Calu3 (cell line): ENCODE measurements at places on chromosomes 1 and 21.
A peak's percentile ranks its signal among the peaks of the same experiment; 100 is the strongest.

GRCh38 chr1:160429702-160430535 is 29.6 kb downstream of the VANGL2 start:
- H3K27me3 ChIP-seq: peaks cover 29% of the 10 kb centered on the region
- H3K4me1 ChIP-seq: no peaks in the 10 kb centered on the region
- H3K27ac ChIP-seq: no peak overlapping the region

- no peaks in the 10 kb centered on the region for H3K27me3 ChIP-seq
- no peak overlapping the region for H3K27ac ChIP-seq
- DNase-seq: no peak
- H3K4me3 ChIP-seq: no peak overlapping the region
Measured at GRCh38 chr1:238319957-238320356, 429.2 kb upstream of the ZP4 start.

GRCh38 chr1:150162862-150163706 is 13.4 kb downstream of the PLEKHO1 start:
- peak overlapping the region; percentile 30 for H3K27ac ChIP-seq
- peaks cover 26% of the 10 kb centered on the region for H3K27me3 ChIP-seq
- peak overlapping the region; percentile 27 for H3K4me3 ChIP-seq
- peaks cover 8% of the 10 kb centered on the region for H3K4me1 ChIP-seq
- DNase-seq: peak; percentile 61
- H3K36me3 ChIP-seq: no peaks in the 10 kb centered on the region

DNA sequence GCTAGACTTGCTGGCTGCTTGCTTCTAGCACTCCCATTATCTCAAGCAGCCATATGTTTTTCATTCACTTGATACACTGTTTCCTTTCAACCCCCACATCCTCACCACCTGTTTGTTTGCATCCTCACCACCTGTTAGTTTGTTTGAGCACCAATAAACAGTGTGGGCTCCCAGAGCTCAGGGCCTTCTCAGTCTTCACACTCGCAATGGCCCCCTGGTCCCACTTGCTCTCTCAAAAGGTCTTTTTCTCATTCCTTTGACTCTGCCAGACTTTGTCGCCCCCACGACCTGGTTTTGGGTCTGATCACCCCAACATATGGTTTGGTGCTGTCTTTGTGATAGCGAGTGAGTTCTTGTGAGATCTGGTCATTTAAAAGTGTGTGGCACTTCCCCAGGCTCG is 6.2 kb upstream of the PADI4 start:
- no peak overlapping the region for H3K4me3 ChIP-seq
- H3K27me3 ChIP-seq: peaks cover 17% of the 10 kb centered on the region
- no peak overlapping the region for H3K27ac ChIP-seq

- H3K36me3 ChIP-seq: peaks cover 79% of the 10 kb centered on the region
- H3K27ac ChIP-seq: peak overlapping the region; percentile 97
- peak overlapping the region; percentile 89 for H3K4me3 ChIP-seq
- H3K4me1 ChIP-seq: peaks cover 83% of the 10 kb centered on the region
Measured at GRCh38 chr1:209651138-209651587, 1.1 kb downstream of the LAMB3 start.

- peaks cover 32% of the 10 kb centered on the region for H3K36me3 ChIP-seq
- peak overlapping the region; percentile 100 for H3K4me3 ChIP-seq
- H3K4me1 ChIP-seq: peaks cover 13% of the 10 kb centered on the region
- H3K27ac ChIP-seq: peak overlapping the region; percentile 73
- DNase-seq: peak; percentile 48
- no peaks in the 10 kb centered on the region for H3K27me3 ChIP-seq
Measured at GRCh38 chr1:184753608-184754475, 816 bp downstream of the EDEM3 start.

DNA sequence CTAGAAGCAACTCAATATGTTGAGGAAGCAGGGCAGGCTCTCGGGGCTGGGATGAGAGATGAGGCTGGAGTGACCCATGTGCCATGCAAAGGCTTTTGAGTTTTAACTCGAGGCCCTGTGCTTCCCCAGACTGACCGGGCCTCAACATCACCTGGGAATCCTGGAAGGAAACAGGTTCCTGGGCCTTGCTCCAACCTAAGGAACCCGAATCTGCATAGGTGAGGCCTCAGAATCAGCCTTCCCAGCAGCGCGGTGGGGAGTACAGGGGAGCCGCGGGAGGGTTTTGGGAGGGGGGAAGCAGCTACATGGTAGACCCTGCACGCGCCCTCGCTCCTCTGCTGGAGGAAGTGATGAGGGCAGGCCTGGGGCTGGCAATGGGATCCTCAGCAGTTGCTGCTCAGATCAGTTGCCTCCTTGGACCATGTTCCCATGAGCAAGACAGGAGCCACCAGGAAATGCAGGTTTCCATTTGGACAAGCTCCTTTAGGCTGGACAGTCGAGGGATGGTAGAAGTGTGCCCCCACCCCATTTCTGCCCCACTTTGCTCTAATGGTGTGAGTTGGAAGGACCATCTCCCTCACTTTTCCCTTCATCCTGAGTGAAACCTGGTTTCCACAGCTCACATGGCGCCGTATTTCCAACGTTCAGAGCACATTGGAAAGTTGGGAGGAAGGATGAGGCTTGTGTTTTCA is 4.5 kb upstream of the KIAA1614 start:
- H3K27me3 ChIP-seq: peaks cover 17% of the 10 kb centered on the region
- DNase-seq: no peak
- peaks cover 17% of the 10 kb centered on the region for H3K4me1 ChIP-seq
- H3K27ac ChIP-seq: no peak overlapping the region

DNA sequence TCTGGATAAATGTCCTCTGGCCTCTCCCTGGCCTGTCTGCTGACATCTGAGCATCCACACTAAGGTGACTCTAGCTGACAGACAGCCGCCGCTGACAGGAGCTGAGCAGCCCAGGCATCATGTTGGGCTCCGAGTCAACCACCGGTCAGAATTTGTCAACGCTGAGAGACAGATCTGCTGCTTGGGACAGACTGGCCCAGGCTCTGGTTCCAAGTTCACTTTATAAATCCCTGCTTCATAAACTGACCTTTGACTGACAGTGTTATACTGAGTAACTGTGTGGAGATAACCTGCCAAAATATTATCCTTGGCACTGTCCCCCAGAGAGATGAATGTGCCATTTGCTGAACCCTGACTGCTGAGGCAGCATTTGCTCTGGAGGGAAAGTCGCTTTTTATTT is 616.7 kb downstream of the NPHP4 start:
- no peaks in the 10 kb centered on the region for H3K27me3 ChIP-seq
- H3K27ac ChIP-seq: no peak overlapping the region
- H3K4me3 ChIP-seq: no peak overlapping the region
- no peaks in the 10 kb centered on the region for H3K4me1 ChIP-seq
- no peaks in the 10 kb centered on the region for H3K36me3 ChIP-seq

DNA sequence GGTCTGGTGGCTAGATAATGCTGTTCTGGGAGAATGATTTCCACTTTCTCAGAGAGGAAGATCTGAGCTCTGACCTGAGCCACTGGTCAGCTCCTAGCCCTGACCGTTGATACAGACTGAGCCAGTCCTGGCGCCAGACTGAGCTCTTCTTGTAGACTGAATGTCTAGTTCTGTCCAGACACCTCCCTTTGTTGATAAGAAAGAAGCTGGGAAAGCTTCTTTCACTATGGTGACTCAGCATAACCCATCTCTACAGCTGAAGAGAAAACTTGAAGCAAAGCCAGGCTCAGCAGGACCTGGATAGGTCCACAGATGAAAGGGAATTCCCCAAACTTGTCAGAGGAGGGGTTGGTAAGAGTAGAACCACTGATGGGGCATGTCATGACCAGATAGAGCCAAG is 9.9 kb upstream of the TRABD2B start:
- no peak for DNase-seq
- H3K27me3 ChIP-seq: peaks cover 6% of the 10 kb centered on the region

DNA sequence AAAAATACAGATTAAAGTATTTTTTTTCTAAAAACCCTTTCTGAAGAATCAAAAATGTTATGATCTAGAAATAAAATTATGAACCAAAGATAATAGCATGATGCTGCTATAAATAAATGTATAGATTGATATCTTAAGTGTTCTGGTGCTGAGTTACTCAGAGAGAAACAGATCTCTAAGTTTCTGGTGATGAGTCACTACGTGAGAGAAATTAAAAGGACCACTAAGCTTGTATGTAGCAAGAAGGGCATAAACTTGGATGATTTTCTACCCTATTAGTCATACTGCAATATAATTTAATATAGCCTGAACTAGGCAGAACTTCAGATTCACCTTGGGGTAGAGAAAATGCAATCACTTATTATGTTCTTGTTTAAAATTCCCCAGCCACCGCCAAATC is 514.8 kb downstream of the AMY1C start:
- no peaks in the 10 kb centered on the region for H3K36me3 ChIP-seq
- H3K27me3 ChIP-seq: no peaks in the 10 kb centered on the region
- no peak overlapping the region for H3K4me3 ChIP-seq
- no peak for DNase-seq

DNA sequence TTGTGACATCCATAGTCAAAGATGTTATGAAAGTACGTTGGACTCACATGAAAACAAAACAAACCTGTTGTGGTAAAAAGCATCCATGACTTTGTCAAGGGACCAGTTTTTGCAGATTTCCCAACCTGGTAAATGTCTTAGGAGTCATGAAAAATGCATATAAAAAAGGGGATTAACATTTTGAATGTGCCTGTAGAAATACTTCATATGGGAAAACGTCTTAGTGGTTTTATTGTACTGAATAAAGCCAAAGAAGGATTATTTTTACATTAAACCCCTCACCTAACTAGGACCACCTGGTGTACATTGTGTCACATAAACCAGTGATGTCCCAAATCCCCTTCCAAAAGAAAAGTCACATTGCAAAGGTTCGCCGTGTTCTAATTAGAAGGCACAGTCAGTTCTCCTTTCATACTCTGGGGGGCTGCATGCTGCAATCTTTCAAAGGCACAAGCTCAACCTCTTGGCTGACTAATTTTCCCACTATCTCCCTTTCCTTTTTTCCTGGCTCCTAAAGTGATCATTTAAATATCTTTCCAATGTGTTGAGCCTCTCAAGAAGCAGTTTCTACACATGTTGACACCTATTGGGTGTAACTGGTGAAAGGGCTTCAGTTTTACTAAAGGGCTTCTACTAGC is 119.8 kb upstream of the SPAG17 start:
- no peaks in the 10 kb centered on the region for H3K36me3 ChIP-seq
- no peak overlapping the region for H3K4me3 ChIP-seq
- no peak overlapping the region for H3K27ac ChIP-seq
- no peaks in the 10 kb centered on the region for H3K4me1 ChIP-seq
- no peaks in the 10 kb centered on the region for H3K27me3 ChIP-seq

DNA sequence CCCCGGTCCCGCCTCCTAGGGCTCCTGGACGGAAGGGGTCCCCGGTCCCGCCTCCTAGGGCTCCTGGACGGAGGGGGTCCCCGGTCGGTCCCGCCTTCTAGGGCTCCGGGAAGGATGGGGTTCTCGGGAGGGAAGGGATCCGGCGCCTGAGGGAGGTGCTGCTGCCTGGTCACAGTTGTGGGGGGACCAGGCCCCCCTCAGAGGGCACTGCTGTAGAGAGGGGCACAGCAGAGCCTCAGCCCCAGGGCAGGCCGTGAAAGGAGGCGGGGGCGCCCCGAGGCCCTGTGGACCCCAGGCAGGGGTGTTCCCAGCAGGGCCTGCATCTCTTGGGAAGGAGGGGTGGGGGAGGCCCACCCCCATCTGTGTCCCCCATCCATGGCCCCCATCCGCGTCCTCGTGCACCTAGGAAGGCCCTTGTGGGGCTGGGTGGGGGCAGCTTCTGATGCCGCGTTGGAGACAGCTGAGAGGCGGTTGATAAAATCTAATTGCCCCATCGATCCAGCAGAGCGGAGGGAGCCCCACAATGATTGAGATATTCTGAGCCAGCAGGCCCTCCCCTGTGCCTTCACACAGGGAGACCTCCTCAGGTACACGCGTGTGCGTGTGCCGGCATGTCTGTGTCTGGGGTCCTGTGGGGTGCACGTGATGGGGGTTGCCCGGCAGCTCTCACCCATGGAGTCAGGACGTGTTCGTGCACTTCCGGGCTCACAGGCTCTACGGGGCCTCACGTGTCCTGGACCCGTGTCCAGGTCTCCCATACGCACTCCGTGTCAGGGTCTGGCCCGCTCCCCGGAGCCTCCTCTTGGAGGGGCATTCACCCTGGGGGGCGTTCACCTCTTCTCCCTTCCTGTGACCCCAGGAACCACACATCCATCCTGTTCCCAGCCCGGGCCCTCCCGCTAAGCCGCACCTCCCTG is 12.9 kb downstream of the SAMD11 start:
- H3K36me3 ChIP-seq: peaks cover 6% of the 10 kb centered on the region
- H3K4me1 ChIP-seq: peaks cover 24% of the 10 kb centered on the region

GRCh38 chr1:185562461-185563359 is 171.5 kb upstream of the HMCN1 start:
- H3K27ac ChIP-seq: peak overlapping the region; percentile 41
- H3K36me3 ChIP-seq: peaks cover 5% of the 10 kb centered on the region
- no peak overlapping the region for H3K4me3 ChIP-seq
- no peaks in the 10 kb centered on the region for H3K27me3 ChIP-seq
- no peak for DNase-seq

- H3K4me1 ChIP-seq: peaks cover 21% of the 10 kb centered on the region
- peak; percentile 70 for DNase-seq
- H3K27me3 ChIP-seq: no peaks in the 10 kb centered on the region
- H3K36me3 ChIP-seq: peaks cover 34% of the 10 kb centered on the region
- H3K27ac ChIP-seq: no peak overlapping the region
- H3K4me3 ChIP-seq: no peak overlapping the region
Measured at GRCh38 chr1:46687093-46687659, 15.5 kb downstream of the TEX38 start.
